ENCODE measurements at places on chromosomes 12 and 14.

DNA sequence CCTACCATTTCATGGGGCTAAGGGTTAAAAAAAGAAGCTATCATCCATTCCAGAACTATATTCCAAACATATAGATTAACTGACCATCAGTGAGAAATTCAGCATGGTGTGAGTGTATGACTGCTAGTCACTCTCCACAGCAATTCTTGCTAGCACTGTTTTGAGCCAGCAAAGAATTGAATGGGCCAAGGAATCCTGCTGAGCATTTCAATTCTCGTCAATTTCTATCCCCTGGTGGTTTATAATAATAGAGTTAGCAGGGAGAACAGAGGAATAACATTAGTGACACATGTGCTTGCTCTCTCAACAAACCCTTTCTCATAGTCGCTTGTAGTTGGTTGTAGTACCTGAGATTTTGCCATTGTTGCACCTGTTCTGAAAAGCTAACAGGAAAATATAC lies 7.2 kb downstream of the MBIP start:
- DNase-seq: peak; percentile 61

DNA sequence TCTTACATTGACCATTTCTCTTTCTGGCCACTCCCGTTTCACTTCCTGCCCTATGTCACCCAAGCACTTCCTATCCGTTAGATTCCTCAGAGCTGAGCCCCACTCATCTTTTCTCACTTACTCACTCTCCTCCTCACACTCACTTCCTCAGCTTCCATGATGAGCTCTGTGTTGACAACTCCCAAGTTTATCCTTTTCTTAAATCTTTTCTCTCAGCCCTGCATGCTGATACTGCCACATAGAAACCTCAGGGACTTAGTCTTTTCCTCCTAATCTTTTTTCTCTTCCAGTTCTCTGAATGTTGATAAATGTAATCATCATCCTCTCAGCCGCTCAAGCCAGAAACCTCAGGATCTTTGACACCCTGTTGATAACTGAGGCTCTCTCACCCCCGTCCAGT lies 99.6 kb downstream of the ANO6 start:
- DNase-seq: no peak

DNA sequence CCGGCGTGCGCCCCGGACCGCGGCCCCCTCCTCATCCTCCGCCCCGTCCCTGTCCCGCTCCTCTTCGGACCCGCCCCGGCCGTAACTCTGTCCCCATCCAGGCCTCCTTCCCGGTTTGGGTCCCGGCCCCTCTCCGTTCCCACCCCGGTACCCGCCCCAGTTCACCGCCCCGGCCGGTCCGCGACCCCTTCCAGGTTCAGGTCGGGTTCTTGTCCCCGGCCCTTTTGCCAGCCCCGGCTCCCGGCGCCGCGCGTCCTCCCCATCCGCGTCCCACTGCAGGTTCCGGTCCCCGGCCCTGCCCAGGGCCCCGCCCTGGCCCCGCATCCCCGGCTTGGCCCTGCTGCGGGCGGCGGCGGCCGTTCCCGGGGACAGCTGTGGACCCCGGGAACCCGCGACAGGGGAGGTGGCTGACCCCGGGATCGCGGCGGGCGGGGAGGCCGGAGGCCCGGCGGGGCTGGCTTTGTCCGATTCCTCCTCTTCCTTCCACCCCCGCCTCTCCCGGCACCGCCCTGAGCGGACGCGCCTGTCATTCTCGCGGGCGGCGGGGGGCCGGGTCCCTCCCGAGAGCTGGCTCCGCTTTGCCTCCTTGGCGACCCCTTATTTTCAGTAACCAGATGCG lies 601 bp downstream of the KLC1 start:
- no peak for DNase-seq

DNA sequence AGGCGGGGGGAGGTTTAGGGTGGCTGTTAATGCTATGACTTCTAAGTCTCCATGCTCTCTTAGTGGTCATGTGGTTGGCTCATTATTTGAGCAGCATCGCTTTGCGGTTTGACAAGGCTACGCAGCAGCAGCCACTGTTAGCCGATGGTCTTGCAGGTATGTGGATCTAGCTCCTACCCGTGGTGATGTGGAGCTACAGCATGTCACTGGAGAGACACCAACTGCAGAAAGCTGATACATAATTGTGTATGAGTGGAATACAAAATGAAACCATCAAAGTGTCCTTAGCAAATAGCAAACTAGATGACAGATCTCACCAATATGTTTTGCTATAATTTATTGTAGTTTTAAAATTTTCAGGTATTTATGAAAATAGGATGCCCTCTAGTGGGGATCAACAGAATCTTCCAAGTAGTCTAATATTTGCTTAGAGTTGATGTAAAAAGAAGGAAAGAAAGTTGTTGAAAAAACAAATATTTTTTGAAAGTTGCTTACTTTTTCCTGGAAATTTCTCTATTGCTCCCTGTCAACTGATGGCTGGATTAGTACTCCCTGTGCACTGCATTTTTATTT lies 94.9 kb downstream of the NAV3 start:
- DNase-seq: peak; percentile 65

DNA sequence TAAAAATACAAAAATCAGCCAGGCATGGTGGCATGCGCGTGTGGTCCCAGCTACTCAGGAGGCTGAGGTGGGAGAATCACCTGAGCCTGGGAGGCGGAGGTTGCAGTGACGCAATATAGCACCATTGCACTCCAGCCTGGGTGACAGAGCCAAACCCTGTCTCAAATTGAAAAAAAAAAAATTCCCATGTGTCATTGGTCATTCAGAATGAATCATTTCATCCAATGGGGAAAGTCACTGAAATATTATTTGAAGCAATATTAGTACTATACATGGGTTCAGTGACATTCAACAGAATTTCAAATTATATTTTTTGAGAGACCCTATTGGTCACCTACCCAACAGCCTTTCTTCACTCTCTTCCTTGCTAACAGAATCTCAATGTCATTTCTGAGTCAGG lies 276.1 kb downstream of the ITPR2 start:
- no peak for DNase-seq

- DNase-seq: no peak
Measured at GRCh38 chr12:65339161-65339560, 60.7 kb downstream of the MSRB3 start.

GRCh38 chr12:15497671-15498292 lies 175.5 kb downstream of the PTPRO start:
- no peak for DNase-seq

- DNase-seq: no peak
Measured at GRCh38 chr14:69079747-69080146, 73.2 kb downstream of the DCAF5 start.

- DNase-seq: no peak
Measured at GRCh38 chr14:78424311-78424710, 254.1 kb downstream of the NRXN3 start.

- DNase-seq: no peak
Measured at GRCh38 chr14:103734081-103734888, 18.7 kb downstream of the ZFYVE21 start.

- DNase-seq: no peak
Measured at GRCh38 chr12:106251631-106252455, 4.0 kb upstream of the CKAP4 start.

DNA sequence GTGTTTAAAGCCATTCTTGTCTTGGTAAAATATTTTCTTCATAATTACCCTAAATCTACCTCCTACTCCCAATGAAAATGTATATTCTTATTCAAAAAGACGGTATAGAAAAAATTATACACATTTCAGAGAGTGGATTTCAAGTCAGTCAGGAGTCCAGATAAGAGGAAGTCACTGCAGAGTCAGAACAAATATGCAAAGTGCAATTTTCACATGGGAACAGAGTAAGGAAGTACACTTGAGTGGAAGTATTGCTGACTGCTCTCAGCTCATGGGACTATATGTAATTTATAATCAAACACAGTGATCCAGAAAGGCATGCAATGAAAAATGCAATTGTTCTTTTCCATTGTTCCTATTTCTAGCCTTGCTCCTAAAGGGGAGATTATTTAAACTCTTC lies 1128.0 kb downstream of the AACS start:
- no peak for DNase-seq

DNA sequence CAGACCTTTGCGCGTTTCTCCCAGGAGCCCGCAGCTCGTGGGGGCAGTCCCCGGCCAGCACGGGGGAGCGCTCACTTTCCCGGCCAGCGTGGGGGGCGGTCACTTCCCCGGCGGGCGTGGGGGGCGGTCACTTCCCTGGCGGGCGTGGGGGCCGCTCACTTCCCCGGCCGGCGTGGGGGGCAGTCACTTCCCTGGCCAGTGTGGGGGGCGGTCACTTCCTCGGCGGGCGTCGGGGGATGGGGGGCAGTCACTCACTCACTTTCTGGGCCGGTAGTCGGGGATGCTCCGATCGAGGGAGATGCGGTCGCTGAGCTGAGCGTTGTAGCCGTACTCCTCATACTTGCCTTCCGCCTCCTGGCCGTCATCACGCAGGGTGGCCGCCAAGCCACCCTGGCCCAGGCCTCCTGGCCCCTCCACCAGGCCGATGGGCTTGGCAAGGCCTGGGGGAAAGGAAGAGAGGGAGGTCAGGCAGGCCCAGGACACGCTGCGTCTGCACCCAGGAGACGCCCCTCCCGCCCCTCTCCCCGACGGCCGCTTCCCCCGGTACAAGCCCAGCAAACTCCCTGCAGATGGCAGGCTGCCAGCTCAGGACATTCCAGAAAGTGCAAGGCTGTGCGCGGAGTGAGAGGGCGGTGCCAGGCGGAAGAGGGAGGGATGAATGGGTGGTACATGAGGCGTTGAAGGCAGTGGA lies 43.3 kb downstream of the GALNT9 start:
- DNase-seq: no peak

GRCh38 chr14:44962334-44963043 lies 499 bp downstream of the TOGARAM1 start:
- no peak for DNase-seq

DNA sequence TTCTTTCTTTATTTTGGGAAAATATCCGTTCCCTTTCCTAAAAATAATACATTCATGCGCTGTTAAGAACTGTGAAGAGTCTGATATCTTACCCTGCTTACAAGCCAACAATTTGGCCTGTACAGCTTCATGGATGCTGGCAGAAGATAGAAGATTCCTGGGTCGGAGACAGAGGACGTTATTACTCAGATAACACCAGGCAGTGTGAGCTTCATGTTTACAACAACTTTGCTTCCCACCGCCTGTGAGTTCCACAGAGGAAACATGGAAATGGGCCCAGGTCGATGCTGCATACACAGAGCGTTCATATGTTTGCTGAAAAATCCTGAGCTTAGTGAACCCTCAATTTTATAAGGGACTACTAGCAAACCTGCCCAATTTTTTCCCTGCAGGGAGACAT lies 705.6 kb upstream of the SEL1L start:
- no peak for DNase-seq

DNA sequence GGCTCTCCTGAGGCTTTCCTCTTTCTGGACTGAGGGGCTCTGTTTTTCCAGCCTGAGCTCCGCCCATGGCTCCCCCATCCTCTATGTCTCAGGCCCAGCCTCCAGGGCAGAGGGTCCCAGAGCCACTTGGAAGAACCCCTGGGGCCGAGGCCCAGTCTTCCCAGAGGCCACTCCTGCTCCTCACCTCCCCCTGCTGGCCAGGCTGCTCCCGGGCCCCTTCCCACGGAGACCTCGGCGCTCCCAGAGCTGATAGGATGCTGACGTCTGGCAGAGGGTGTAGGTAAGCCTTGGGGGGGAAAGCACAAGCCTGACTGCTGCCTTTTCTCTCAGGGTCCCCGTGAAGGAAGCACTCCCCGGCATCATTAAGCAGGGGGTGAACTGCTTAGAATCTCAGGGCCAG lies 51.4 kb downstream of the ERH start:
- DNase-seq: no peak

- DNase-seq: no peak
Measured at GRCh38 chr12:1846421-1847405, 26.3 kb downstream of the LRTM2 start.

DNA sequence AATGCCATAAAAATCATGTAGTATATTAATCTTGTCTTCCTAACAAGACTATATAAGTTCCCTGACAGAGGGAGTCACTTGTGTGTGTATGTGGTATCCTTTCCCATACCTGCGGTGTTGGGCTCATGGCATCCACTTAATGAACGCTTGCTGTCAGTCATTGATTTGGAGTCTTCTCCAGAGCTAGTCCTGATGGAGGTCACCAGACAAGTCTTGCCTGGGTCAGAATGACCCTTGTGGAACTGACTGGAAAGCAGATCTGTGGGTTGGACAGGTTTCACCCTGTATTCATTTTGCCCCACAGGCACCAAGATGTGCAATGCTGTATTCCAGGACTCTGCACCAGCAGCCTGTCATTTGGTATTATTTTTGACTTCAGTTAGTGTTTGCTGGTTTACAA lies 27.3 kb upstream of the WNK1 start:
- DNase-seq: no peak

DNA sequence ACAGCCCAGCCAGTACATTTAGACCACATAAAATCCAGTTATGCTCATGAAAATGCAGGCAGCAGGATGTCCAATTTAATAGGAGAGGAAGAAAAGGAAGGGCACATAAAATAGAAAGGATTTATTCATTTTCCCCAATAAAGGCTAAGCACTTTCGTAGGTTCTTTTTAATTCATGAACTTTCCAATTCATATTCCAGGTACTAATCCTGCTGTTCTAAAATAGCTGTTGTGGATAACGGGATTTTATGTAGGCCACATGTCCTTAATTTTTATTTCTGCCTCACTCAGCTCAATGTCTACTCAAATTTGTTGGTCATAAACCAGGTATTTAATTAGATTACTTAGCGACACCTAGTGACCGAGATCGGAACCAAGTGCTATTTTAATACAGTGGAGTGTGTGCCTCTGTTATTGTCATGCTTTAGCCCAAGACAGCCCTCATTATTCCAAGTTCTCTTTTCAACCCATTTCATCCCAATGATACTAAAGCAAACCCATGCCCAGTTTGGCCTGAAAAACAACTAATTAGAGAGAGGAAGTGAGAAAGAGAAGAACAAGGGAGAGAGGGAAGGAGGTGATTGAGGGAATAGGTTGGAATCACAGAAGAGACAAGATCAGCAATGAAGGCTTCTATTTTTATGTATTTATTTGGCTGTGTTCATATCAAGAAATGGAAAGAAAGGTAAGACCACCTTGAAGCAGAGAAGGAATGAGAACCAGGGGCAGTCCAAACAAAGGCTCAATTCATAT lies 45.9 kb upstream of the IFNG-AS1 start:
- peak; percentile 50 for DNase-seq

DNA sequence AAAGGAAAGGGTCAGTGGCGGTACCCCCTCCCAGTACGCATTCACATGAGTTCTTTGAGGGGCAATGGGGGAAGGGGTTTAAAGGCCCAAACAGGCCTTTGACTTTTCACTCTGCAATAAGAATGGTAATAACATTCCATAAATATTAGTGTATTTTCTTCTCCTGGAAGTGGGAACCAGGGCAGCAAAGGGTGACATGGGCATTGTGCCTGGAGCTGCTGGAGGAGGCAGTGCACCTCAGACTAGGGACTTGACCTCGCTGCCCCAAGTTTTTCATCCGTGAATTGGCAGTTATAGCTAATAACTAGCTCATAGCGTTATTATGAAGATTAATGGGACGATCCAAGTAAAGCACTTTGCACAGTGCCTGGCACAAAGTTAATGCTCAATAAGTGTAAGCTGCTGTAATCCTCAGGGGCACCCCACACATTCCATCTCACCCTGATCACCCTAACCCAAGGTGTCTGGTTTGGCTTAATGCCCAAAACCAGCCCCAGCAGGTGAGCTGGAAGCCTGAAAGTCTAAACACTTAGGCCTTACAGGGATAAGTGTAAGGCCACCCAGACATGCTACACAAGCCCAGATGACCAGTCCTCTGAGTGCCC lies 2.8 kb upstream of the KCNH3 start:
- DNase-seq: no peak

GRCh38 chr12:3311027-3311402 lies 180.0 kb upstream of the PRMT8 start:
- peak; percentile 17 for DNase-seq

- no peak for DNase-seq
Measured at GRCh38 chr14:103132381-103133209, 9.3 kb downstream of the TNFAIP2 start.

- DNase-seq: no peak
Measured at GRCh38 chr14:105201925-105202513, 20.9 kb upstream of the NUDT14 start.
